Naive thymus-derived CD8-positive, alpha-beta T cell (primary cell): ENCODE measurements at places on chromosomes 7 and 10. TPM values are rescaled to one million over a fixed set of nuclear protein-coding genes. Genes with fewer than 3 reads are reported as not detected.
A peak's percentile ranks its signal among the peaks of the same experiment; 100 is the strongest.

DNA sequence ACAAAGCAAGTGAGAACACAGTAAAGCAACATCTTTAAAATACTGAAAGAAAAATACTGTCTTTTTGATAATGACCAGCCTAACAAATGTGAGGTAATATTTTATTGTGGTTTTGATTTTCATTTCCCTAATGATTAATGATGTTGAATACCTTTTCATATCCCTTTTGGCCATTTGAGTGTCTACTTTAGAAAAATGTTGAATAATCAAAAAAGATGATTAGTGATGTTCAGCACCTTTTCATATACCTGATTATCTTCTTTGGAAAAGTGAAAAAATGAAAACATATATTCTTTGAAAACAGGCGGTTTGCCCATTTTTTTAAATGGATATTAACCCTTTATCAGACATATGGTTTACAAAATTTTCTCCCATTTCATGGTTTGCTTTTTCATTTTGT, 32.2 kb upstream of the EPHB6 start:
- H3K27ac ChIP-seq = no peak overlapping the region
- H3K36me3 ChIP-seq = peaks cover 23% of the 10 kb centered on the region
- peaks cover 10% of the 10 kb centered on the region for H3K4me1 ChIP-seq
- no peak overlapping the region for H3K4me3 ChIP-seq
- no peaks in the 10 kb centered on the region for H3K27me3 ChIP-seq

DNA sequence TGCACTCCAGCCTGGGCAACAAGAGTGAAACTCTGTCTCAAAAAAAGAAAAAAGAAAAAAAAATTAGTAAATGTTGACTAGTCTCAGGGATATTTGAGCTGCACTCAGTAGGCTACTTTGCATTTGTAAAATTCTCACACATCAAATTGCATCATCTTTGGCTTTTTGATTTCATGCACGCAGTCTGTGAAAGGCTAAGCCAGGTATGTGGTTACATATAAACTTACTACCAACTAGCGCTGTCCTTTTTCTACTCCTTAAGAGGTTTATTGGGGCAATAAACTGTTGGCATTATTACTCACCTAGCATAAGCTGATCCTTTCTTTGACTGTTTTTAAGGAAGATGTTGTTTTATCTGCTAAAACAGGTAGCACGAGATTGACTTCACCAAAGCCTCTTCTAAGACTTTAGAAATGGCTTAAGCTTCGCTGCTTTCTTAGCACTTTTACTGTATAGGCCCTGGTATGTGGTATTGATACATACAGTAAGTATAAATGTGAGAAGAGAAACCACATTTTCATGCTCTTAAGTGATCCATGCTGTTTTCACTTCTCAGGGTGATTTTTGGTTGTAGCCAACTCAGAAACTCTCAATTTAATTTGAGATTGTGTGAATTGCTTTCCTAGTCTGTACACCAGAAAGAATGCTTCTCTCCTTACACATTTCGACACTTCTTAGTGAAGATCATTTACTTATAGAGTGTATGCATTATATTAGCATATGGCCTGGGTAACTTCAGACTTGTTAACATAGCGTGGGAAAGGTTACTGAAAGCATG, 323.9 kb downstream of the AUTS2 start:
- peaks cover 3% of the 10 kb centered on the region for H3K27me3 ChIP-seq
- H3K36me3 ChIP-seq = no peaks in the 10 kb centered on the region
- H3K27ac ChIP-seq = no peak overlapping the region
- H3K4me3 ChIP-seq = no peak overlapping the region

The FAM237B gene
- polyA plus RNA-seq = not detected

GRCh38 chr10:133487085-133487484, 33.3 kb downstream of the SCART1 start:
- no peak overlapping the region for H3K27ac ChIP-seq
- no peak overlapping the region for H3K4me3 ChIP-seq
- no peak for DNase-seq

DNA sequence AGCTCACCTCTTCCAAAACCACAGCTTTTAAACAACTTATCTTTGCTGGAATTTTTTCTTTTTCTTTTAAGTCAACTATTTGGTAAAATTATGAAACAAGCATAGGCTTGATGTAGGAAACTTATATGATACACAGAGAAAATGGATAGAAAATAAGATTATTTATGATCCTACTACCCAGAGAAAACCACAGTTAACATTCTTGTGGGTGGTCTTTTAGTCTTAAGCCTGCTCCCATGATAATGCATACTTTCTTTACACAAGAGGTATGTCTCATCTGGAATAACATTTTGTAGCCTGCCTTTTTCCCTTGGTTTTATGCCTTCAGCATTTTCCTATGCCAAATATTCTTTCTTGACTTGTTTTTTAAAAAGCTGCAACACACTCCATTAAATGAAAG, 21.4 kb downstream of the PLPP4 start:
- H3K4me3 ChIP-seq = no peak overlapping the region
- no peaks in the 10 kb centered on the region for H3K4me1 ChIP-seq
- DNase-seq = no peak
- no peak overlapping the region for H3K27ac ChIP-seq

DNA sequence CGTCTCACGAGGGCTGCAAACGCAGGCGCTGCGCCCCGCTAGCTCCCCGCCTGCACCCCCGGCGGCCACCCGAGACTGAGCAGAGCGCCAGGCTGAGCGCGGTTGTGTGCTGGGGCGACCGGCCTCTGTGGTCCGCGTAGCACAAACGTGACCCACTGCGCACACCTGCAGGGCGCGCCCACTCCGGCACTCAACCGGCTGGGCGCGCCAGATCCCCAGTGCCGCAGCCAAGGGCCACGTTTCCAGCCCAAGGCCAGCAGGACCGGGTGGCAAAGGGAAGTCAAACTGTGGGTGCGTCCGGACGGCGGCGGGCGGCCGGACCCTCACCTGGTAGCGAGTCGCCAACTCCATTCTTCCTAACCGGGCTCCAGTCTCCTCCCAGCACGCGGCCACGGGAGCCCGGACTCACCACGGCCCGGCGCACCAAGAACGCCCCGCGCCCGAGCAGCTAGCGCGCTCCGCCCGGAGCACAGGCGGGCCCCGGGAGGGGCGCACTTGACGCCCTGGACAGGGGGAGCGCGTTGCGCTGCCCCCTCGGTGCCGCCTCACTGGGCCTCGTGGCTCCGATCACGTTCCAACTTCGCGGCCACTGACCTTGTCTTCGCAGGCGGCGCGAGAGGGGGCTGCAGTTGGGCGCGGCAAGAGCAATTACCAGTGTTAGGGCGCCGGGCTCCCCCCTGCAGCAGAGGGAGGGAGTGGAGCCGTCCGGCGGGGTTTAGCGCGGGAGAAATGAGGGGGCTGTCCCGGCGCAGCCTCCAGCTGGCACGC, at the start of gene CDCA7L:
TSS of gene CDCA7L (minus strand) at position 446 of the 768 bp plus-strand sequence. CDS start at position 351, 95 bp downstream.
- peaks cover 59% of the 10 kb centered on the region for H3K4me1 ChIP-seq
- H3K36me3 ChIP-seq = no peaks in the 10 kb centered on the region
- no peaks in the 10 kb centered on the region for H3K27me3 ChIP-seq
- H3K4me3 ChIP-seq = peak within 1 kb of the TSS; percentile 93
- DNase-seq = peak; percentile 62
- H3K27ac ChIP-seq = peak within 1 kb of the TSS; percentile 65

The SUN3 gene
- polyA plus RNA-seq = 0.60 TPM

GRCh38 chr7:121519548-121520521, 123.7 kb upstream of the FAM3C start:
- DNase-seq = no peak
- no peak overlapping the region for H3K4me3 ChIP-seq
- no peaks in the 10 kb centered on the region for H3K4me1 ChIP-seq
- H3K27me3 ChIP-seq = no peaks in the 10 kb centered on the region
- no peaks in the 10 kb centered on the region for H3K36me3 ChIP-seq

GRCh38 chr10:89651916-89652573, 7.0 kb upstream of the PANK1 start:
- peaks cover 34% of the 10 kb centered on the region for H3K27me3 ChIP-seq
- no peak overlapping the region for H3K27ac ChIP-seq
- H3K36me3 ChIP-seq = no peaks in the 10 kb centered on the region
- no peak overlapping the region for H3K4me3 ChIP-seq

DNA sequence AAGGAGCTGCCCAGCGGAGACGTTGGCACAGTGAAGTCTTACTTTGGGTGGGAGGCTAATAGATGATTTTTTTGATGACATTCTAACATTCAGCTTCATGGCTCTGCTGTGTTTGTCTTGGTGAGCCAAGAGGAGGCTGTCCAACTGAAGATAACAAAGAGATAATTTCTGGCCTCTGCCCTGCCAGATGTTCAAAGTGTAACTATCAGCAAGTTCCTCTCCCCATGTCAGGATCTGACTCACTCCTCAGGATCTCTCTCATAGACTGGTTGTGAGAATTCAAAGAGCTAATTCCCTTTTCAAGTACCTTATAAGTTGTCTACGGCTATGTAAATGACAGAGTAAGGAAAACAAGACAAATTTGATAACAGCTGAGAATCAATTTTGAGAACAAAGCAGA, 1340.9 kb downstream of the XPNPEP1 start:
- H3K27me3 ChIP-seq = no peaks in the 10 kb centered on the region
- no peak overlapping the region for H3K27ac ChIP-seq
- no peaks in the 10 kb centered on the region for H3K4me1 ChIP-seq
- H3K36me3 ChIP-seq = no peaks in the 10 kb centered on the region
- no peak for DNase-seq
- H3K4me3 ChIP-seq = no peak overlapping the region

DNA sequence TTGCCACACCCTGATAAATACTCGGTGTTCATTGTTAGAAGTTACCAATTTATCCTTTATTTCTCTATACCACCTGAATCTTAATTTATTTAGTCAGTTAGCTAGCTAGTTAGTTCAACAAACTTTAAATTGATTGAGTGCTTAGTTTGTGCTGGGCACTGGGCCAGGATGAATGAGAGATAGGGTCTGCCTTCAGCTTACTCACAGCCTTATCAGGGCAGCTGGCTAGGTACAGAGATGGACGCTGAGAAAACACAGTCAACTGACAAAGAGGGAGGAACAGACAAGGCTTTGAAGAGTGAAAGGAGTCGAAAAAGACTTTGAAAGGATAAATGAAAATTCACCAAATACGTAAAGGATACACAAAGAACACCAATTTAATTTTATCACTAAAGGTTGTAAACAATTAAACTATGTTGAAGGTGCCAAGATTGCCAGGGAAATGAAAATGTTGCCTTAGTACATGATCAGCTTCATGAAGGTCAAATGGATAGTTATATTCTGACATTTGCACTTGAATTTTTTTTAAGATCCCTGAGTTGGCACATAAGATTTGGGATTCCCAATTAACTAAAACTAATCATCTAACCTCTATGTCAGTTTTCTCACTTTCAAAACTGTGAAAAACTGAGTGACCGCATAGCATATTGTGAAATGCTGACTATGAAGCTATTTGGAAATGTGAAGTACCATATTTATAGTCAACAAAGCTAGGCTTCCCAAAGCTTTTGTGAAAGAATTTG, 2.1 kb downstream of the CAV2 start:
- no peak overlapping the region for H3K27ac ChIP-seq
- peaks cover 12% of the 10 kb centered on the region for H3K4me1 ChIP-seq
- no peak for DNase-seq
- no peaks in the 10 kb centered on the region for H3K36me3 ChIP-seq
- H3K4me3 ChIP-seq = peak overlapping the region; percentile 43

- no peak overlapping the region for H3K27ac ChIP-seq
- H3K4me1 ChIP-seq = no peaks in the 10 kb centered on the region
- peaks cover 2% of the 10 kb centered on the region for H3K27me3 ChIP-seq
- H3K36me3 ChIP-seq = no peaks in the 10 kb centered on the region
Measured at GRCh38 chr7:124667312-124668153, 98.1 kb downstream of the GPR37 start.

- H3K27ac ChIP-seq = no peak overlapping the region
- no peaks in the 10 kb centered on the region for H3K4me1 ChIP-seq
- no peak for DNase-seq
- H3K4me3 ChIP-seq = no peak overlapping the region
- no peaks in the 10 kb centered on the region for H3K27me3 ChIP-seq
Measured at GRCh38 chr7:42471573-42472174, 234.7 kb upstream of the GLI3 start.

DNA sequence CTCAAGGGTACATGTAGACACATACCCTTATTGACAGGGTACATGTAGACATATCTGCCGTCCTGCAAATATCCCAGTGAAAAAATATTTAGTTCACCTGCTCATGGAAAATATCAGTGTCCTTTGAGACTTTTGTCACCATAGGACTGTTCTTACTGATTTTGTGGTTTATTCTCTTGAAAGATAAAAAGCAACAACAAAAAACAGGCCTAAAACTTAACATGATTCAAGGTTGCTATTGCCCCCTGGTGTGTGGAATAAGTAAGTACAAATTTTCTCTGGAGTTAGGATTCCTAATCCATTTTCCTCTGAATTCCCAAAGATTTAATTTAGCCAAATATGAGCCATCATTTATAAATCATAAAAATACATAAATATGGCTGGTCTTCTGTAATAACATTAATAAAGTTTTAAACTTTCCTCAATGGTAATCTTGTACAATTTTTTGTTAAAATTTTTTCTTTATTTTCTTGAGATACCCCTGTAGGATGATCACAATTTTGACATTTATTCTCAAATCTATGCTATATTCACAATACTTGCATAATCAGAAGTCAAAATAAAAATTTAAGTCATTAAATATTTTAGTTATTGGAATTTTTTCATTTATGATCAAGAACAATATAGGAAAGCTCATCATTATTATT, 741.4 kb upstream of the POT1 start:
- H3K27me3 ChIP-seq = no peaks in the 10 kb centered on the region
- no peaks in the 10 kb centered on the region for H3K4me1 ChIP-seq
- H3K27ac ChIP-seq = no peak overlapping the region

The CPA4 gene
- polyA plus RNA-seq = not detected

The GJD4 gene
- polyA plus RNA-seq = not detected

DNA sequence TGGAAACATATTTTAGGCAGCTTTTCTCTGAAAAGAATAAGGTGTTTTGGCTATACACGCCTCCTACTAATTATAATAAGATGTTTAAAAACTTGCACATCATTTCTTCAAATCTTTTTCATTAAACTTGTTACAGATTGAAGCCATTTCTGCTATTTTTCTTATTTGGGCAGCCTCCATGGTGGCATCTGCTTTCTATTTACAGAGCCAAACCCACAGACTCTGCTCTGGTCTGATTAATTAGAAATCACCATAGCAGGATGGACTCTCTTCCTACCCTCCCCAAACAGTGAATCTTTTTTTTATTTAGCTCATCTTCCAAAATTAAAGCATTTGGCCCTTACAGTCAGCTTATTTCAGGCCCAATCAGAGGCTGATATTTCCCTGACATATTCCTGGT, 85.7 kb upstream of the AOAH start:
- peak overlapping the region; percentile 43 for H3K27ac ChIP-seq
- H3K36me3 ChIP-seq = no peaks in the 10 kb centered on the region
- H3K27me3 ChIP-seq = no peaks in the 10 kb centered on the region
- peaks cover 15% of the 10 kb centered on the region for H3K4me1 ChIP-seq
- no peak for DNase-seq

The WNT8B gene
- polyA plus RNA-seq = 1.1 TPM

- H3K36me3 ChIP-seq = no peaks in the 10 kb centered on the region
- DNase-seq = no peak
- no peak overlapping the region for H3K27ac ChIP-seq
Measured at GRCh38 chr7:932651-932975, 21.9 kb downstream of the ADAP1 start.

GRCh38 chr7:40899151-40899550, 764.3 kb downstream of the SUGCT start:
- H3K4me1 ChIP-seq = no peaks in the 10 kb centered on the region
- no peak overlapping the region for H3K4me3 ChIP-seq
